ENCODE measurements at places on chromosomes 1 and 21.

DNA sequence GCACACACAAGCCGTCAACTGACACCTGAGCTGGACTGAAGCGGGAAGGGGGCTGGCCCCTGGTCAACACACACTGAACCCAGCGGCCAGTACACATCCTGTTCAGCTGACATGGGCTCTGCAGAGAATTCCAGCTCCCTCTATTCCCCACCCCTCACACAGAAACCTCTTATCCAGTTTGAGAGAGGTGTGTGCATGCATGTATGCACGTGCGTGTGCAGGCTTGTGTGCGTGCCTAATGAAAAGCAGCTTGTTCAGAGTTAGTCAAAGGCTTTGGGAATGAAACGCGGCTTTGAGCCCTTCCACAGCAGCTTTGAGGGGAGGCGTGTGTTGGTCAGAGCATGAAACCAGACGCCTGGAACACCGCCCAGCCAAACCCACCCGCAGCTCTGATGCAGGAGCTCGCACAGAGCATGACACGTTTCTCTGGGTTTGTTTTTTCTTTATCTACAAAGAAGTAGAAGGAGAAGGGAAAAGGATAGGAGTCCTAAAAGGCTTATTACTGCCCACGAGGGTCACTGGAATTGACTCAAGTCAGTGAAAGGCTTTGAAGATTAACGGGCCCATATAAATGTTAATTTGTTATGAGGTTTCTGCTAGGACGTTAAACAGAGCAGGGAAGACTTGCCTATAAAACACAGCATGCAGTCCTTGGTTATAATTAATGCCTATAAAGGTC, 184.2 kb downstream of the ETS2 start:
- DNase-seq = no peak

GRCh38 chr1:107339775-107340174, 198.9 kb downstream of the NTNG1 start:
- DNase-seq = no peak

DNA sequence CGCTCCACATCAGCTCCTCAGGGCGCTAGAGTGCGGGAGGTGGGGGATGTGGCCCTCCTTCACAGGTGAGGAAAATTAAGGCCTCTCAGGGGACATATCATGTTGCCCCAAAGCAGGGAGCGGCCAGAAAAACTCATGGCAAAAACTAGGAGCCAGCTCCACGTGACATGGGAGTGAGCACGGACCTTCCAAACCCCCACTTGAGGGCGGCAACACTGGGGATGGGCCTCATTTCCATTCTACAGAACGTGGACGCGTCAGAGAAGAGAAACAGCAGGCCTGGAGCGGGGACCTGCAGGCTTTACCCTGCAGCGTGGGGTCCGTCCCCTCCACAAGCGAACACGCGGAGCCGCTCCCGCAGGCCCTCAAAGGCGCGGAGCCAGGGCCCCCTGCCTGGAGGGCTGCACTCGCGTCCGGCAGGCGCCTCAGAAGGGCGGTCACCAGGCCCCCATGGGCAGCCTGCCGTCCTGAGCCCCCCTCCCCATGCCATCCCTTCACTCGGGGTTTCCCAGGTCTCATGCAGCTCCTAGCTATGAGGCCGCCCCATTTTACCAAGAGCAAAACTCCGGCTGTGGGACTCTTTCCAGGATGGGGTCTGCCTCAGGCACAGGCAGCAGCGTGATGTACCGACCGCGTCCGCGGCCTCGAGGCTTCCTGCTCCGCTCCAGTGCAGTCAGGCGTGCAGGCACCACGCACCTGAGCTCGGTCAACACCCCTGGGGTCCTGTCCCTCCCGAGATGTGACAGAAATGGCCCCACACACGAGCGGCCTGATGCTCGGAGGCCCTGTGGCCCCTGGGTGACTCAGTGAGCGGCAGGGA, 5.5 kb downstream of the CFAP410 start:
- DNase-seq = no peak

DNA sequence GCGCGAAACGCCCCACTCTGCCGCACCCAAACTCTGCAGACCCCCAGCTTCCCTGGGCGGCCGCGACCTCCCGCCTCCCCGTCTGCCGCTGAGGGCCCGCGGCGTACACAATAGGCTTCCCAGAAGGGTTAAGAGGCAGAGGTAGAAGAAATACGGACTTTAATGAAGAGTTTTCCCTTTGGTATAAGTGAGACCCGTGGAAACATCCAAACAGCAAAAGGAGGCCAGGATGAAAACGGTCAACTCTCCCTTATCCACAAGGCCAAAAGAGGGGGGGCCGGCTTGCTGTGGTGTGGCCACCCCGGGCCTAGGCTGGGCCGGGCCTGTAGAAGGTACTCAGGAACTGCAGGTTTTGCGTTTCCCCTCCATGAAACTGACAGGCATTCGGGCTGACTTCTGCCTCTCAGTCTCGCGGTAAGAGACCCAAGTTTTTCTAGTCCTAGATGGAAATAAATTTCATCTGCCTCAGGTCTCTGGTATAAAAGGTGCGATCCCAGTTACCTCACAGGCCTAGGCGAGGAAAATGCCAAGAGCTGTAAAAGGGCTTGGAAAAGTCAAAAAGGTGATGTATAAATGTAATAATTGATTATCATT, 671 bp upstream of the PYGO2 start:
- no peak for DNase-seq

DNA sequence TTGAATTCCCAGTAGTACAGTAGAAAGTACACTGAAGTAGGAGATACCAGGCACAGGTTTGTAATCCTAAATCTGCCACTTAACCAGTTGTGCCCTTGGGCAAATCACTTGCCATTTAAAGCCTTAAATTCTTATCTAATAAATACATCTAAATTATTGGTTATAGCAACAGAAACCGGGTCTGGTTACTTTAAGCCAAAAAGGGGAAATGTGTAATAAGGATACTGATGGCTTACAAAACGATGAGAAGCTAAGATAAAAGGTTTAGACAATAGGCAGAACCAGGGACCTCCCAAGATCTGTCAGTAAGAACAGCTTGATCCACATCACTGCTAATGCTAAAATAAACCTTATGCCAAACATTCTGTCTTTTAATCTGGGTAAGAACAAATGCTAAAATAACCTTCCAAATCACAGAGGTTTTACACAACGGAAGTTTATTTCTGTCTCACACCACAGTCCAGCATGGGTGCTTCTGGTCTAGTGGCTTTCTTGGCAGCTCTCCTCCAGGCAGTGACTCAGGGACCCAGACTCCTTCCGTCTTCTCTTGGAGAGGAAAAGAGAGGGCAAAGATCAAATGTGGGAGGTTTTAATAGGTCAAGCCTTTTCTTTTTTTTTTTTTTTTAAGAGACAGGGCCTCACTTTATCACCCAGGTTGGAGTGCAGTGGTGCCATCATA, 16.5 kb upstream of the ZMYM1 start:
- DNase-seq = no peak

GRCh38 chr1:65423884-65424572, 3.6 kb downstream of the LEPR start:
- no peak for DNase-seq

GRCh38 chr1:87329526-87330056, 911 bp downstream of the LMO4 start:
- no peak for DNase-seq

DNA sequence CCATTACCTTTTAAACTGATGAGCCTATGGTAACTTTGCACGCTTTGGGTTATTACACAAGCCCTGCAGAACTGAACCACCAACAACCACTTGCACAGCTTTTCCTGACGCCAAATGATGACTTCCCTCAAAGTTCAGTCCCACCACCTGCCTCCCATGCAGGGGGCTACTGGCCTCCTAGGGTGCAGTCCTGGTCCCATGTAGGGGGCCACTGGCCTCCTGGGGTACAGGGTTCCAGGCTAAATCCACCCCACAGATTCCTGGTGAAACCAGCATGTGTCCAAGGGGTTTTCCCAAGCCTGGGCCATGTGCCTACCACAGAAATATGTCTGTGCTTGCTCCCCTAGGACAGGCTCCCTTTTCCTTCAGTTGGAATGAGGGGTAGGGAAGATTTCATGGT, 73.4 kb upstream of the ZNF678 start:
- DNase-seq = no peak

DNA sequence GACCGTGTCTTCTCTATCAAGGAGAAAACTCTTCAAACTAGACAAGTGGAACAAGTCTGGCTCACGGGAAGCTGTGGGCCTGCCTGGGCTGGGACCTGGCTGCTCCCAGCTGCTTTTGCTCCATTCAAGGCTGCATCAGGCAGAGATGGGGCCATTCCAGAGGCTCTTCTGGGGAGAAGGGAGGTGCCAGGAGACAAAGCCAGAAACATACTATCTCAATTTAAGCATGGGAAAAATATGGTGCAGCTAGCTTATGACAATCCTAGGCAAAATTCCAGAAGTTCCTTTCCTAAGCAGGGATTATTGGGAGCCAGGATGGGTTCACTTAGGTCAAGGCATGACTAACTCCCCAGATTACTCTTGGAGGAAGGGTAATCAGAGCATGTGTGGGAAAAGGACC, 90.8 kb upstream of the SLC2A1 start:
- no peak for DNase-seq

DNA sequence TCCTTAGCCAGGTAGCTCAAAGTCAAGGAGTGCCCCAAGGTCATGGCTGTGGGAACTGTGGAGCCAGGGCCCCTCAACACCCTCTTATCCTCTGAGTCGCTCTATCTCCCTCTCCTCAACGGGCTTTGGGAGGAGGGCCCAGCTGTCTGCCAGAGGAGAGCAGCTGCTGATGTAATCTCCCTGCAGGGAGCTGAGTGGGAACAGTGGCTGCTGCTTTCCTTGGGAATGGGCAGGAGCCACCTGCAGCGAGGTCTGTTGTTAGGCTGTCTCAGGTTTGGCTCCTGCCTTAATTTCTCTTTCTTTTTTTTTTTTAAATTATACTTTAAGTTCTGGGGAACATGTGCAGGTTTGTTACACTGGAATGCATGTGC, 58.8 kb upstream of the MAP1LC3C start:
- no peak for DNase-seq

GRCh38 chr1:22869325-22869724, 103.3 kb downstream of the LACTBL1 start:
- no peak for DNase-seq

- DNase-seq = no peak
Measured at GRCh38 chr1:111690306-111690617, 48.9 kb downstream of the INKA2 start.

DNA sequence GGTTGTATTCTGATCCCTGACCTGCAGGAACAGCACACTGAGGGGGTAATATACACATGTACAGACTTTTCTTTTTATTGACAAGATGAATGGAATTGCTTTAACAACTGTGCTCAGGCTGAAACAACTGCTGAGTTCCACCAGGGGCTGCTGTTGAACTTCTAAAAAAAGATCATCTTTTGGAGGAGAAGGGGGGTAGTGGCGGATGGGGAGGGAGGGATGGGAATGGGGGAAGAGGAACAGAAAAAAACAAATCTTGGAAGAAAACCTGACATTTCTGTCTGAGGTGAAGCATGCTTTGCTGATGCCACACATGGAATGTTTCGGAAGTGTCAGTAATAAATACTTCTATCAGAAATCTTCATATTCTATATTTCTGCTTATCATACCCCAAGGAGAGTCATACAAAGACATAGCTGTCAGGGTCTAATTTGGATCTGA, 75.0 kb downstream of the RWDD3 start:
- peak; percentile 58 for DNase-seq

DNA sequence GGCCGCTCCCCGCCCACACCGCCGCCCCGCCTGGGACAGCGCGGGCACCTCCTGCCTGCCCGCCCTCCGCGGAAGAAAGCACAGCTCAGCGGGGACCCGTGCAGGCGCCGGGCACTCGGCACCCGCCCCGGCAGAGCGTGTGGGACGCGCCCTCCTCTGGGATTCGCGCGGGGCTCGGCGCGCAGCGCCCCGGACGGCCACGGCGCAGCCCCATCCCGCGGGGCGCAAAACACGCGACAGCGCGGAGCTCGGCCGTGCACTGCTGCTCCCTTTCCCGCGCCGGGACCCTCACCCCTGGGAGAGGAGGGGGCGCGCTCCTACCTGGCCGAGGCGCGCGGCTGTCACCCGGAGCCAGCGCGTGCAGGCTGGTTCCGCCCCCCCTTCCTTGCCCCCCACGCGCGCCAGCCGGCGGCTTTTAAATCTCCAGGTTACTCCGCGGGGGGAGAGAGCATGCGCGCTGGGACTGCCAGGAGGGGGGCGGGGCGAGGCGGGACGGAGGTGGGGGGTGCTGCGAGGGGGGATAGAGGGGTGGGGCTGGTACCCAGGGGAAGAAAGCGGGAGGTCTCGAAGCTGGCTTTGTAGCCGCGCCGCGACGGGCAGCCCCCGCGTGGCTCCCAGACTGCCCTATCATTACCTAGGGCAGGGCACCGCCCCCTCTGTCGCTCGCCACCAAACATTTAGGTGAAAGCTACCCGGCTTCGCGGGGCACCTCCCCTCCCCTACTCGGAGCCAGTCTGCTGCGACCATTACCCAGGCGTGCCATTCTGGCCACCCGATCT, at the start of gene SLC45A3:
Gene SLC45A3 (minus strand): TSS at position 437 of the 779 bp plus-strand sequence. CDS start 15,853 bp downstream, outside the sequence.
- DNase-seq = peak; percentile 72

GRCh38 chr1:204075890-204076846, 3.3 kb downstream of the SOX13 start:
- DNase-seq = peak; percentile 76

DNA sequence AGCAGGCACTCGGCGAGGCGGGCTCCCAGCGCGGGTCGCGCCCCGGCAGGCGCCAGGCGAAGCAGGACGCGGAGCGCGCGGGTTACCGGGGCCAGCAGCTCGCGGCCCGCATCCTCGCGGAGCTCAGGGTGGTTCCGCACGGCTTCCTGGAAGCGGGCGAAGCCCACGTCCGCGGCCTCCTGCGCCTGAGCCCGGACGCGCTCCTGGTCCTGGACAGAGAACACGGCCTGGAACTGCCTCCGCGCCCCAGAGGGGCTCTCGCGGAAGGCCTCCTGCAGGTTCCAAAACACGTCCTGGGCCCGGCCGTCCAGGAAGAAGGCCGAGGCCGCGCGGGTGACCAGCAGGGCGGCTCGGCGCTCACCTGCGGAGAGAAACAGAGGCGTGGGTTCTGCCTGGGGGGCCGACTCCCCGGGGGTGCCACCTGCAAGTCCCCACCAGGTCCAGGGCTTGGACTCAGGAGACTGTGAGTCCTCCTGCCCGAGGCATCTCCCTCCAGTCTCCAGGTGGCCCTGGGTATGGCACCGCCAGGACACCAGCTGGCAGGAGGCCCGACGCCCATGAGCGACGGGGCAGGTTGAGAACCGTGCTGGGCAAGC, 11.4 kb downstream of the TTC34 start:
- no peak for DNase-seq

GRCh38 chr1:1014799-1015681, 1.7 kb downstream of the ISG15 start:
- DNase-seq = no peak

DNA sequence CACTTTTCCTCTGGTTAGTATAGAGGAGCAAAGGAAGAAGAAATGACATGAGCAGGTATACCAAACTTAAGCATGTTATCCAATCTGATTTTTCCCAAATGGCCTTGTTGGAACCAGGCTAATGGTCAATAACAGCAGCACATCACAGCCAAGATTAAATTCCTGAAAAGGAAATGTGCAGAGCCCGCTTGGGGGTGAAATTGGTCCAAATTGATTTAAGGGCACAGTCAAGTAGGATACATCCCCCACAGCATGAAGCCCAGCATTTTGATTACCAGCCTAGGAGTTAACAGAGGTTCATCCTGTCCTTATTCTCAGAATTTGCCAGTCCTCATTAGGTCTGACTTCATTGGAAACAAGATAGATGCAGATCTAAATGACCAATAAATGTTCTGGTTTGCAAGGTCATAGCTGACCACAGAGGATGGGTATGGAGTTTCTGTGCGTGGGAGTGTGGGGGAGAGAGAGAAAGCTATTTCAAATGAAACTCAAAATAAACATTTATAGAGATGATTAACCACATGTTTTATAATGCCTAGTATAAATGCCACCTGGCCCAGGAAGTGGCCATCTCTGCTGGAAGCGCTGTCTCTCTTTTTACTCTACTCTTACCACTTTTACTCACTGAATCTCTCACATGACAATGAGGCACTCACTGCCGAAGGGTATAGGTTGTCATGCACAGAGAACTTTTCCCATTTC, 38.7 kb downstream of the RGS5 start:
- DNase-seq = no peak
